ENCODE measurements at places on chromosomes 6 and 20. TPM values are rescaled to one million over a fixed set of nuclear protein-coding genes. Genes with fewer than 3 reads are reported as not detected.

Gene TAP2
- total RNA-seq, result 27.5 TPM

Gene RAB22A
- 11.1 TPM for total RNA-seq

Gene MLIP
- total RNA-seq, result 1.3 TPM

Gene MATN4
- under 0.01 TPM for total RNA-seq

Gene WFDC10B
- not detected for total RNA-seq

Gene ENPP5
- under 0.01 TPM for total RNA-seq

DNA sequence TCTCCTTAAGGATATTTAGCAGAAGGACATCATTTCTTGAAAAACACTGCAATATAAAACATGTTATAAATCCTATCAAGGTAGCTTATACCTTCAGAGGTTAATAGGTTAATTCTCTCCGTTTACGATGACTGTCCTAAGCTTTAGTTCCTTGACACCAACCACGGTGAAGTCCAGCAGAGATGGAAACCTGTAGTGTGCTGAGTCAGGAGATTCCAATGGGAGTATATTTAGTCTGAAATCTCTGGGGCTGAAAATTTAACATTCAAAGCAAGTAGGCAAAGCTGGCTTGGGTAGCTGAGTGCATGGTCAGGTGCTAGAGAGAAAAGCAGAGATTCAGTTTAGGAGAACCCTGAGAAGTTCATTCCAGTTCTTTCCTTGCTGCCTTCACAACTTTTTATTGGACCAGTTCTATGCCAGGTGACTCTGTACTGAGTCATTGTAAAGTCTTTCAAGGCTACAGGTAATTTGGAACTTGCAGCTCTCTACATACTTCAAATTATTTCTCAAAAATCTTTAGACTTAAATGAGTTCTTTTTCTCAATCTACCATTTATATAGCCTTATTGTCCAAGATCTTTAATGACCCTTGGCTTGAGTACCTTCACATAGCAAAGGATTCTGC is 1009.4 kb upstream of the FLRT3 start:
- no peak for DNase-seq

DNA sequence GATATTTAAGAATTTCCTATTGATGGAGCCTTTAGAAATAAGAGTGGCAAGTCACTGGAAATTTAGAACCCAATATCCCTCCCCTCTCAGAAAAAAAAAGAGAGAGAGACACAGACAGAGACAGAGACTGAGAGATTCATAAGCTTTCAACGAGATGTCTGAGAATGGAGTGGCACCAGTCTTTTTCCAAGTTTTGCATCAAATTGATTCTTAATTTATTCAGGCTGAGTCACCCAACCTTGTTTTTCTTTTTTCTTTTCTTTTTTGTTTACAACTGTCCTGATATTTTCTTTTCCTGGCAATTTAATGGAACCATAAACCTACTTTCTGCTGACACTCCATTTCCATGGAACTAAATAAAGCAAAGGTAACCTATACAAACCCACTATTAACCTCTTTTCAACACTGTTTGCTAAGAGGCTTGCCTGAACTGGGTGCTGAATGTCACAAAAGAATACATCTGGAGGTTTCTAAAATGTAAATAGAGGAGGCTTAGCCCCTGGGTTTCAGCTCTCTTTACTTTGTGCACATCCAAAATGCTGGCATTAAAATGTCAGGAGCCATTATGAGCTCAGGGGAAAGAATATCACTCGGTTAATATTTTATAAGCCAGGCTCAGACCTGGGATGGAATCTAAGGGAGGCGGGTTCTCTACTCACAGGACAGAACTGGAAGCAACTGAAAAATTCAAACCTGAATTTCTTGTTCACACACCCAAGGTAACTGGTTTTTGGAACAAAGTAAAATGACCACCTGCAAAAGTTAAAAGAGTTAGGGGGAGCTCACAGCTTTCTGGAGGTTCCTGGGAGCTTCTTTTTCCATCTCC is 100.8 kb downstream of the BFSP1 start:
- DNase-seq, result no peak

GRCh38 chr6:74431873-74432580 is 736.0 kb downstream of the CD109 start:
- no peak for DNase-seq

- DNase-seq, result peak; percentile 28
Measured at GRCh38 chr6:129621252-129621651, 88.7 kb downstream of the ARHGAP18 start.

DNA sequence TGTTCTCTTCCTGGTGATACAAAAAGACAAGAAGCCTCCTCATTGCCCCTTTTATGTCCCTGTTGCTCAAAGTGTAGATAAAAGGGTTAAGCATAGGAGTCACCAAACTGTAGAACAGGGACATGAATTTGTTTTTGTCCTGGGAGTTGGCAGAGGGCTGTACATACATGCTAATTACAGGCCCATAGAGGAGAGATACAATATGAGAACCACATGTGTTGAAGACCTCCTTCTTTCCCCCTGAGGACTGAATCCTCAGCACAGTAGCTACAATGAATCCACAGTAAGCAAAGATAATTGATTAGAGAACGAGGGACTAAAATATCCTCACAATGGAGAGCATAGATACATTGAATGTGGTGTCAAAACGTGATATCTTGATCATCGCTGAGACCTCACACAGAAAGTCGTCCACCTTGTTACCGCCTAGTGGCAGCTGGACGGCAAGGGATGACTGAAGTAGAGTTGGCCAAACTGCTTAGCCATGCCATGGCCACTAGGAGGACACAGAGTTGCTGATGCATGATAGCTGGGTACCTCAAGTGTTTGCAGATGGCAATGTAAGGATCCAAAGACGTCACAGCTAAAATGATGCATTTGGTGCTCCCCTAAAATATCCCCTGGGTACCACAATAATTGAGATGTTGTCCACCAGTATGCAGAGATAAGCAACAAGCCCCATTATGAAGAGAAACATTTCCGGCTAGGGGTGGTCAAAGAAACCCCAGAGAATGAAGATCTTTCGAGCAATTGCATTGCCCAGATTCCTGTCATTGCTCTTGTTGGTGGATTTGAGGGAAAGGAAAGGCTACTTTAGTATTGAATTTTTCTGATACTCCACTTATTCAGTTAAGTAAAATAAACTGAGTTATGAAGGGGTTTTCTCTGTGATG is 15.0 kb downstream of the OR2B3 start:
- DNase-seq, result peak; percentile 2

DNA sequence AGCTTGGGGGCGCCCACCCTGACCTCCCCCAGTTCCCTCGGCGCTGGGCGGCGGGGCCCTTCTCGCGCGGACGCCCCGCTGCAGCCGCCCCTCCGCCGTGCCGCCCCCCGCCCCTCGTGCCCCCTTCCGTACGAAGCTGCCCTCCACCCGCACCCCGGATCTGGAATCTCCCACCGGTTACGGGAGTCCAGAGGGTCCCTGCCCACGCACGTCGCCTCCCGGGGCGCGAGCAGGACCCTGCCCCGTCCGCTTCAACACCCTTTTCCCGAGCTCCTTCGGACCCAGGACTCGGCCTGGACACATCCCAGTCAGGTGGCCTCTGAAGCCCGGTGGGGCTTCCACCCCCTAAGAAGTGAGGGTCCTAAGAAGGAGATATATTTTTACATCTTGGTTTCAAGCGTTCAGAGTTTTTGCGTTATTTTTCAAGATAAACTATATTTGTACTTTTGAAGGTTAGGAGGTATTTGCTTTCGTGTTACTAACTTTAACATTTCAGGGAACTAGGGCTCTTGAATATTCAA is 506 bp downstream of the ARFGAP1 start:
- DNase-seq, result no peak

DNA sequence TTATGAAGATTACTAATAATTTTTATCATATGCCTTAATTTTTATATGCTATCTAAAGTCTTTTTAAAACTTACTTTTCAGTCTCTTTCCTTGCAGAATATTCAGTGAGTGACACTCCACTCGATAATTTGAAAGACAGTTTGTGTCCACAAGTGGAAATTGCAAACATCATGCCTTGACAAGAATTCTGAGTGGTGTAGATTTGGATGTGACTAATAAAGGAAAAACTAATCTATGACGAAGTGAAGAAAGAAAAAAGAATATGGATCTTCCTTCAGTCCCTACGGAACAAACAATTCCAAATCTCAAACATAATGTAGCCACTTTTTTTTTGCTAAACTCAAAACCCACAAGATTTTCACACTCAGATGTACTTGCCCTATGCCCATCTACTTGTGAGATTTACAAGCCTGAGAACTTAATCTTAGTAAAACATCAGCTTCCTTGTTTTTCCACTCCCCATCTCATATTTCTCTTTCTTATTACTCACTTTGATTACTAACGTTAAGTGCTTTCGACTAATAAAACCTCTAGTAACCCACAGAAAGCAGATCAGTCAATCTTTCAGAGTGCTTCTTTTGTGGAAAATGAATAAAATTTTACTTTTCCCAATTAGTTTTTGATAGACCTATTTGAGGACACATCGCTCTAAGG is 1155.8 kb downstream of the GRIK2 start:
- no peak for DNase-seq

DNA sequence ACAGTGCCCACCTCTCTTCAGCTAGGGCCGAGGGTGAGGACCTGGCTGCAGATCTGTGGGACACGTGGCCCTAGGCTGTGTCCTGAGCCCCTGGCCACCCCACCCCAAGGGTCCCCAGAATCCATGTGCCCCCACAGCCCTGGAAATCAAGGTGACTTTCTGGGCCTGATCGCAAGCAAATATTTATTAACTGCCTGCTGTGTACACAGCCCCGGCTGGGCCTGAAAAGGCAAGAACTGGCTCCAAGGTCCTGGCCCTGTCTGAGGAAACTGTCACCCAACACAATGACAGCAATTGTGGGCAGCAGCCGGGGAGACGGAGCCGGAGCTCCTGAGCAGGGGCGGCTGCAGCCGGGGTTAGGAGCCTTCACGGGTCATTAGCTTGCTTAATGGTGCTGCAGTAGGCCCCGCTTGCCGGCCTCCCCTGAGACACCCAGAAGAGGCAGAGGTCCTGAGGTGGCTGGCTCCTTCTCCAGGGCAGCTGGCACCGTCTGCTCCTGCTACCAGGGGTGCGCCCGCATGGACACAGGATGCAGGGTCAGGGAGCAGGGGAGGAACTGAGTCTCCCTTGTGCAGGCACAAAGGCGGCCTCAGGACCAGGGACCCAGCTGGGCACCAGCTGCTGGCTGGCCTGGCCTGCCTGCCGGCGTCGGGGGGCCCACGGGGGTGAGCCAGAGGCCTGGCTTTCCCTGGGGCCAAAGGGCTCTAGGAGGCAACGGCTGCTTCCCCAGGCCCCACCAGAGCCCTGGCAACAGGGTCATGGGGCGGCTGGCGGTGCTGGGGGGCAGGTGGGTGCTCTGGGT is 24.1 kb downstream of the NPEPL1 start:
- peak; percentile 25 for DNase-seq

DNA sequence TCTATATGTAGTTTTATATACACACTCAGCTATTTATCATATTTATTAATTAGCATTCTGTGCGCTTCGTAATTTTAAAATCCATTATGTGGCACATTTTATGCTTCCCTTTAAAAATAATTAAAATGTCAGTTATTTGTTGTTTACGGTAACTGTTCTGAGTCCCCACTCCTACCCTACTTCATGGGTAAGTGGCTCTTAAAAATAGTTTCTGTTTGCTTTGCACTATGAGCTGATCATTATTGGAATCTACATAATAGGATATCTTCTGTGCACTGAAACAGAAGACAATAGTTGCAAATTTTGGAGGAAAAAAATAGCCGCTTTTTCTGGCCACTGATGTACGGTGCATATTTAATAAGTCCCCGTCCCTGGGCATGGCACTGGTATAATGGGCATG is 25.2 kb downstream of the LCA5 start:
- no peak for DNase-seq

DNA sequence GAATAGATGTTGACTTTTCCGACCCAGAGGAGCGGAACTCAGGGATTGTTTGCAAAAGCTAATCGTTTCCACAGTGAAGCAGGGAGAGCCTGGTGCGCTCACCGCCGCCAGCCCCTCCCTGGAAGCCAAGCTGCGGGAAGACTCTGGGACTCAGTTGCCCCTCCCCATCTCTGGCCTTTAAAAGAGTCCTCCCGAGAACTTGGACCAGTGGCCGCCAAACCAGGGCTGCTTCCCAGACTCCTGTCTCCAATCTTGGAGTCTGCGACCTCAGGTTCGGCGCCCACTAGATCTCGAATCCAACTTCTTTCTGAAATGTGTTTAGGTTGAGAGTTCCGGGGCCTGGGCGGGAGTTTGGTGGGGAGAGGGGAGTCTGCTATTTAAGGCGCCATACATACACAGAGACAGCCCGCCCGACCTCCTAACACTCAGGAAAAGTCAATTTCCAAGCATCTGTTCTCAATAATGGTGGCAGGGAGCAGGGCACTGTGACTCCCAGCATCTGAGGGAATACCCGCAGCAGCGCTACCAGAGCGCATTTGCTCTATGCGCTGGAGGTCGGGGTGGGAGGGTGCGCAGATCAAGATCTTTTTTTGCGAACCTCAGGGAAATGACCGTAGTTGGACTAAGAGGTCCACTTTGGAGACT is 800 bp upstream of the GRIK2 start:
- no peak for DNase-seq

- no peak for DNase-seq
Measured at GRCh38 chr6:6007366-6008088, 802 bp upstream of the NRN1 start.

Measured in dermis microvascular lymphatic vessel endothelial cell (primary cell).